ENCODE measurements at places on chromosomes 6 and 20. TPM values are rescaled to one million over a fixed set of nuclear protein-coding genes. Genes with fewer than 3 reads are reported as not detected.

SEC23B gene
- 30.6 TPM for total RNA-seq

- DNase-seq = no peak
These were observed 249.4 kb downstream of the DLL1 start for GRCh38 chr6:170041526-170041925.

GRCh38 chr6:11445146-11445545 lies 92.4 kb upstream of the TMEM170B start:
- no peak for DNase-seq

- DNase-seq = no peak
These were observed 189.7 kb upstream of the CDYL start for GRCh38 chr6:4586469-4586859.

GRCh38 chr6:29051680-29052079 lies 6.7 kb upstream of the OR2W1 start:
- no peak for DNase-seq

DNA sequence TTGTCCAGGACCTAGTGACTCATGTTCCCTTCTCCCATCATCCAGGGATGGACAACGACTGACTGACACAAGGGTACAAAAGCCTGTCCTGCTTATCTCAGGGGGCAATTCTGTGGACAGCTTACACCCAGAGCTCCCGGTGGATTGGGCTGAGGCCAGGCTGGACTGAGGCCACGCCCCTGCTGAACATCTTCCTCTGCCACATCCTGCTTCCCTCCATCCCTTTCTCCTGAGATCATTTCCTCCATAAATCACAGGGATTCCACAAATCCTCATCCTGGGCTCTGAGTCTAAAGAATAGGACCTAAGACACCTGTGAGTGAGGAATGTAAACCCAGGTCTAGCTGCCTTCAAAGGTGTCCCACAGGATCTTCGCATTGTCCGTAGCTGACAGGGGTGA lies 30.4 kb upstream of the RNF24 start:
- no peak for DNase-seq

GRCh38 chr6:112690497-112691202 lies 343.5 kb downstream of the RFPL4B start:
- DNase-seq = no peak

GRCh38 chr6:130671577-130671976 lies 155.6 kb upstream of the SMLR1 start:
- DNase-seq = no peak

GRCh38 chr6:147742440-147742839 lies 233.9 kb downstream of the SAMD5 start:
- no peak for DNase-seq

GRCh38 chr20:62778601-62779416 lies 17.5 kb upstream of the MRGBP start:
- no peak for DNase-seq

DNA sequence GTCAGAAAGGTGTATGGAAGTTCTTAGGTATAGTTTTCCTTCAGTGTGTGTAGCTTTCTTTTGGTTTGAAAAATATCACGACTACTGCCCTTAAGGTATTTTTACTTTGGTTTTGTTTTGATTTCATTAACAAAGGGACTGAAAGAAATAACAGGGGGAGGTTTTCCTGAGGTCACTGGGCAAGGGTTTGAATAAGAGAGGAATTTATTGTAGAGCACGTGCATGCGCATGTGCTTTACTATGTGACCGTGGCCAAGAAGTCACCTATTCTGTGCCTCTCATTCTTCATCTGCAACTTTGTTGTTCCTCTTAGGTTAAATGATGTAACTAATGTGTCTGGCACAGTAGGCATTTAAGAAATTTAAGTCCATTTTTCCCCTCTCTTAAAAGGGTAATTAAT lies 4.1 kb upstream of the MAN1A1 start:
- no peak for DNase-seq

- DNase-seq = no peak
These were observed at the start of gene SLC44A4 for GRCh38 chr6:31878726-31879125. Gene SLC44A4, minus strand, starts transcription at chr6:31878997. Its CDS starts 17 bp downstream, at chr6:31878980.

DNA sequence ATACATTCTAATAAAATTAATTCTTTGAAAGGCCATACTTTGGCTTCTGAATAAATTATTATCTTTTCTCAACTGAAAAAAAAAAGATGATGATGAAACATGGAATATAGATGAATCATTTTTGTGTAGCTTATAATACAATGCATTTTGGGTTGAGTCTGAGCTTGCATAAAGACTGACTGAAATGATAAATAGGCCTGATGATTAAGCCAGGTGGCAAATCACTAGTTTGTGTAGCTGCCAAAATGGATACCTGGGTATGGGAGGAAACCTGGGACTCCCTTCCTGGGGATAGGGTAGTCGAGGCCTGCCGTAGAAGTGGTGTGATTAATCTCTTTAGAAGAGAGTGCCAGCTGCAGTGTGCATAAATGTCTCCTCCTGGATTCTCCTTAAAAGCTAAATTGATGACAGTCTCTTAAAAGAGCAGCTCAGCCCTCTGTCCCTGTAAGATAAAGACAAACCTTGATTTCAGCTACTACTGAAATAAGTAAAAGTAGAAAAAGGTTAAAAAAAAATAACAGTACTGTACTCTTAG lies 275.1 kb downstream of the GRIK2 start:
- no peak for DNase-seq

DNA sequence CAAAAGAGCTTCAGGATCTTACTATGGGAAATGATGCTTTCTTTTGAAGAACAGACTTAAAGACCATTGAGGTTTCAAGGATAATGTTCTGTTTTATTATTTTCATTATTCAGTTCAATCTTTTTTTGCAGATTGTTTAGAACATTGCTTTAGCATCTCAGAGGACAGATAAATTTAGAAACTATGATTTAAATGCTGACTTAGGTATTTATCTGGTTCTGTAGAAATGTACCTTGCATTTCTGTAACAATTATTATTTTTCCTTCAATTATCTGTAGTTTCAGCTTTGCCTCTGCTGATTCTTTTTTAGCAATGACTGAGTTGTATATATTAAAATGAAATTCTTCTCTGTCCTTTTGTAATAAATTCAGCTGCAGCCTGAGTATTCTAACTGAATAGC lies 205.4 kb upstream of the PCSK2 start:
- no peak for DNase-seq

GRCh38 chr6:106347219-106347618 lies 13.3 kb upstream of the CRYBG1 start:
- no peak for DNase-seq

DNA sequence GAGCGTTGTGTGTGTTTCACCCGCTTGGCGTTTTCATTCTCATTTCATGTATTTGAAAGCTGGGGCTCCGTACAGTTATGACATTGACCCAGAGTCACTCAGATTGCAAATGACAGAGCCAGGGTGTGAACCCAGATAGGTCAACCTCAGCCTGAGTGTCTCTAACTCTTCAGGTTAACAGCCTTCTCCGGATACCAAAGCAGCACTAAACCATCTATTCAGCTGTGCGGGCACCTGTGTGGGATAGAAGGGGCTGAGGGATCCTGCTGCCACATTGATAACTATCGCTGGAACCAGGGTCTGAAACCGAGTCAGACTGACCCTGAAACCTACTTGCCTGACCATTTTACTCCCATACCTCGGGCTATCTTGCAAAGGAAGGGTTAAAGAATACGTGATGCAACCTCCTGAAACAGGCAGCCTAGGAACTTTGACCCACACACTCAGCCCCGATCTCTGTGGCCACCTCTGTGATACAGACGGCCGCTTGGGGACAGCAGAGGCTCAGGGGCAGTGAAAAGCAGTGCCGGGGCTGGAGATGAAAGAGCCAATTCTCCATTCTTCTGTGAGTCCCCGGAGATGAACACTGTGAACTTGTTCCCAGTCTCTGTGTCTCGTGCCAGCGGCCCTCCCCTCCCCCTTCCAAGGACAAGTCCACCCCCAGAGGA lies 233.5 kb upstream of the QKI start:
- no peak for DNase-seq

- no peak for DNase-seq
These were observed 156.8 kb upstream of the RALGAPA2 start for GRCh38 chr20:20869161-20869775.

DNA sequence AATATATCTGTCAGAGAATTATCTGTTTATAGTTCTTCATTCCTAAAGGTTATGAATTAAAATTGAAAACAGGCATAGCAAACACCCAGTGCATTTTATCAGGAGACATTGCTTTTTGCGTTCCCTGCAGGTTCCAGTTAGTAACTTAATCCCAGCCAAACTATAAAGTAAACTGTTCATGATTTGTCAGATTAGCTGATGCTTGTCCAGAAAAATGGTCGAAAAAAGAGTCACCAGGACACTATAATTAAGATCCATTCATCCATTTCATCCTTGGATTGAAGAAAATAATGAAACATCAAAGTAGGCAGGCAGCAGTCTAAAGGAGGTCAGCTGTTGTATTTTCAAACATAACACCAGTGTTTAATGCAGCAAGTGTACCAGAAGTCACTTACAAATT lies 75.9 kb downstream of the EPHA7 start:
- DNase-seq = no peak

DNA sequence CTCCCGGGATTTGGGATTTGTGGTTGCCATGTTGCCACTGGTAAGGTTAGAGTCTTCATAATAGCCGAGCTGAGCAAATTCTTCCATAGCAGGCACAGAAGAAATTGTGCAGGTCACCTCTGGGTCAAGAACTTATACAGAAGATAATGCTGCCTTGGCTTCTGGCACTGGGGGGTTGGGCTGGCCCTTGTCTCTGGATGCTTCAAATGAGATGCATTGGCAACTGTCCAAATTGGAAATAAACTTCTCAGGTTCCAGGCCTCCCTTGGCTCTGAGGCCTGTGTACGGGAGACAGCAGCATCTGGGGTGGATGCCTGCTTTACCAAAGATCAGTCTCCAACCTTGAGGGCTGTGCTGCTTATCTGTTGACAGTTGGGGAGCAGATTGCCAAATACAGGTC lies 26.2 kb downstream of the MYO6 start:
- DNase-seq = no peak

GRCh38 chr6:137051790-137052472 lies 7.2 kb upstream of the IL20RA start:
- DNase-seq = no peak

- DNase-seq = no peak
These were observed 38.8 kb downstream of the MRS2 start for GRCh38 chr6:24441599-24441904.

Measured in aorta (tissue), 5 donors.